Activated T-helper 1 cell treated with anti-CD3 and anti-CD28 coated beads, Interleukin-12 subunit alpha, Interleukin-12 subunit beta, Interleukin-2, Interleukin-4 antibody, amounts not matched to agents 30 ng/mL and 10 ng/mL and 1 ng/mL, durations not matched to agents 14 hours and 24 hours and 36 hours (primary cell): ENCODE measurements at places on chromosomes 2 and 18. TPM values are rescaled to one million over a fixed set of nuclear protein-coding genes. Genes with fewer than 3 reads are reported as not detected.
A peak's percentile ranks its signal among the peaks of the same experiment; 100 is the strongest.

GRCh38 chr18:10133516-10133915, 219.7 kb downstream of the VAPA start:
- no peak overlapping the region for H3K4me3 ChIP-seq
- H3K27me3 ChIP-seq: peaks cover 39% of the 10 kb centered on the region
- no peak overlapping the region for H3K27ac ChIP-seq
- H3K36me3 ChIP-seq: peaks cover 3% of the 10 kb centered on the region

Gene EPHA4
- 0.22 and 0.23 TPM in 2 replicates for total RNA-seq

DNA sequence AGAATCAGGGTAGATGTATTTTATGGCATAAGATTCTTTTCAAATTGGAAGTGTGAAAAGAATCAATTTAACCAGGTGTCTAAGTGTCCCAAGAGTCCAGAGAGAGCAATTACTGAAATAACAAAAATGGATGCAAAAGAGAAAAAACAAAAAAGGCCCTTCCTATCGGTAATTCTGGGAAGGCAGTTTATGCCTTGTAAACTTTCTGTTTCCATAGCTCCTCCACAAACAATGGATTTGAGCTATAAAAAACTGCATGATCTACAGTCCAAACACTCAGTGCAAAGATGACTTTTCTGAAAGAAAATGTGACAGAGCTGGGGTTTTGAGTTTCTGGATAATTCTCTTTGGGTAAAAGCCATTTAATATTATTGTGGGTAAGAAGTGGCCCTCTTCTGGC, 366.1 kb downstream of the EN1 start:
- no peaks in the 10 kb centered on the region for H3K27me3 ChIP-seq
- H3K36me3 ChIP-seq: no peaks in the 10 kb centered on the region
- no peak overlapping the region for H3K4me3 ChIP-seq
- H3K27ac ChIP-seq: no peak overlapping the region
- no peak for DNase-seq

DNA sequence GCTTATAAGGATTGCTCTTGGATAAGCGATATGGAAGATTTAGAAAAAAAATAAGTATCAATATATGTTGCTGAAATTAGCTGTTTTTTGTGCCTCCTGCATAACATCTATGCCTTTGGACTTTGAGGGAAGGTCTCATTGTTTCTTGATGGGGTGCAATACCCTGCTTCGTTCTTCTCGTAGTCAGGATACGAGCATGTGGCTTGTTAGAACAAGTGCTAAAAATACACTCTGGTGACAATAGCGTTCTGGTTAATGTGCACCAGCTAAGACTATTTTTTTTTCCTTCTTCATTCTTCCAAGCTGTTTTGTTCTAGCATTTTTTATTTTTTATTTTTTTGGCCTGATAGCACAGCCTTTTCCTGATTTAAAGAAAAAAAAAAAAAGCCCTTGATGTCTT, 97.5 kb downstream of the ZNF407 start:
- H3K27ac ChIP-seq: no peak overlapping the region
- H3K4me3 ChIP-seq: no peak overlapping the region
- H3K27me3 ChIP-seq: no peaks in the 10 kb centered on the region
- H3K4me1 ChIP-seq: peaks cover 14% of the 10 kb centered on the region

GRCh38 chr2:75098856-75099255, 100.5 kb downstream of the TACR1 start:
- H3K4me1 ChIP-seq: no peaks in the 10 kb centered on the region
- H3K4me3 ChIP-seq: no peak overlapping the region
- H3K36me3 ChIP-seq: no peaks in the 10 kb centered on the region
- peaks cover 9% of the 10 kb centered on the region for H3K27me3 ChIP-seq
- DNase-seq: no peak
- no peak overlapping the region for H3K27ac ChIP-seq

- H3K36me3 ChIP-seq: peaks cover 7% of the 10 kb centered on the region
- H3K4me1 ChIP-seq: no peaks in the 10 kb centered on the region
- no peak overlapping the region for H3K27ac ChIP-seq
- no peak overlapping the region for H3K4me3 ChIP-seq
Measured at GRCh38 chr18:57561728-57562423, 24.6 kb downstream of the FECH start.

DNA sequence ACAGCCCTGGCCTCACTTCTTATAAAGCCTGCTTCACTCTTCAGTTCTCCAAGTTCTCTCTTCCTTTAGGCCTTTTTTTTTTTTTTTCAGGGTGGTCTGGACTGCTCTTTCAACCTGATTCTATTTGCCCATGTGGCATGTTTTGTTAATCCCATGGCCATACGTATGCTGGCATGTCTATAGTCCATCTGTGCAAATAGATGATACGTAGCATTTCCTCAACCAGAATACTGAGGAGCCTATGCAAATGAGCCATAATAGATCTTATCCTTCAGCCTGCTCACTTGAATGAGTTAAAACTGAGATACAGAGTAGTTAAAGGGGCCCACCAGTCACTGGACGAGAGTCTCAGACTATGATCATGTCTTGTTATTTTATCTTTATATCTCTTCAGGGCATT, 265.2 kb upstream of the CXCR4 start:
- peak overlapping the region; percentile 99 for H3K27ac ChIP-seq
- DNase-seq: no peak
- no peaks in the 10 kb centered on the region for H3K27me3 ChIP-seq
- peaks cover 2% of the 10 kb centered on the region for H3K36me3 ChIP-seq

Gene ASB18
- total RNA-seq: not detected in 2 replicates

Gene CHRNG
- total RNA-seq: not detected in 2 replicates

GRCh38 chr2:159439421-159439820, 152.9 kb upstream of the WDSUB1 start:
- no peaks in the 10 kb centered on the region for H3K36me3 ChIP-seq
- H3K27ac ChIP-seq: no peak overlapping the region
- H3K27me3 ChIP-seq: no peaks in the 10 kb centered on the region
- no peak overlapping the region for H3K4me3 ChIP-seq

GRCh38 chr2:225002656-225003045, 39.6 kb downstream of the DOCK10 start:
- no peak for DNase-seq
- peaks cover 88% of the 10 kb centered on the region for H3K4me1 ChIP-seq
- H3K27ac ChIP-seq: peak overlapping the region; percentile 80
- H3K36me3 ChIP-seq: peaks cover 37% of the 10 kb centered on the region
- H3K4me3 ChIP-seq: no peak overlapping the region
- no peaks in the 10 kb centered on the region for H3K27me3 ChIP-seq

DNA sequence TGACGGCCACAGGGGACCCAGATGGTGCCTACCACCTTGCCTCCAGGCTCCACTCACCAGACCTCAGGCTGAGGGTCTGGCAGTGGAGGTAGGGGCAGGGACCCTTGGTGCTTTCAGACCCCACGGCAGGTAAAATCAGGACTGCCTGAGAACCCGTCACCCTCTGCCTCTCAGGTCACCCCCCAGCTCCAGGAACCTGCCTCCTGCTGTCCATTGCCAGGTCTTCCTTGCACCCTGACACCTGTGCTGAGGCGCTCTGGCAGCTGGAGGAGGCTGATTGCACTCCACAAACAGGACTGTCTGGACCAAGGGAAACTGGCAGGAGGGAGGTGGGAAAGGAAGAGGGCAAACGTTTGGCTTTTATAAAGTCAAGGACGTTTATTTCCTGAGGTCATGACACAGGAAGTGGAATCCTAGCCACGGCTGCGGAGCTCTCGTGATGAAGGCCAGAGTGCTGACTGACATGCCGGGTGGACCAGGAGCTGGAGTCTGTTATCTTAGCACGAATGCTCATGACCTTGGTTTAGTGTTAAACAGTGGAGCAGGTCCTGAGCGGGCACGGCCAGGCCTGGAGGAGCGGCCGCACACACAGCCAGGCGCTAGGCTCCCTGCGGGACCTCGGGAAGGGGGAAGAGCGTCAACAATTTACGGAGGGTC, 40.5 kb downstream of the ANO7 start:
- no peak overlapping the region for H3K27ac ChIP-seq
- peaks cover 7% of the 10 kb centered on the region for H3K4me1 ChIP-seq
- no peaks in the 10 kb centered on the region for H3K27me3 ChIP-seq
- H3K36me3 ChIP-seq: peaks cover 39% of the 10 kb centered on the region

GRCh38 chr2:120468136-120468535, 122.2 kb downstream of the INHBB start:
- H3K36me3 ChIP-seq: no peaks in the 10 kb centered on the region
- H3K4me1 ChIP-seq: no peaks in the 10 kb centered on the region
- H3K27ac ChIP-seq: no peak overlapping the region
- no peak for DNase-seq
- H3K27me3 ChIP-seq: peaks cover 2% of the 10 kb centered on the region

Gene METTL4
- total RNA-seq: 15.0 and 26.2 TPM in 2 replicates

Gene SNED1
- 1.6 and 2.5 TPM in 2 replicates for total RNA-seq

DNA sequence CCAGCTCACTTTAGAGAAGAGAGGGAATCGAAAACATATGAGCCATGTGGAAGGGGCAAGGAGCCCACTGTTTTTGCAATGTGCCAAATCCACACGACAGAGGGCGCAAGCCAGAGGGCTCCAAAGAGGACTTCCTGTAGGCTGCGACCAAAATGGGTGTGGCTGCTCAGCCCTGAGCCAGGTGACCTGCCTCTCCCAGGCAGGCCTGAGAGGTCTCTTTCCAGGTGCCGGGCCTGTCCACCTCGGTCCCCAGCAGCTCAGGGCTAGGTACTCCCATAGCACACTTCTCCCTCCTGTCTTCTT, 153.8 kb downstream of the TTC32 start:
- H3K4me3 ChIP-seq: no peak overlapping the region
- H3K27me3 ChIP-seq: no peaks in the 10 kb centered on the region
- no peak overlapping the region for H3K27ac ChIP-seq

GRCh38 chr2:60351802-60352201, 201.7 kb downstream of the BCL11A start:
- no peaks in the 10 kb centered on the region for H3K36me3 ChIP-seq
- peaks cover 5% of the 10 kb centered on the region for H3K27me3 ChIP-seq
- no peak overlapping the region for H3K27ac ChIP-seq
- H3K4me3 ChIP-seq: no peak overlapping the region

DNA sequence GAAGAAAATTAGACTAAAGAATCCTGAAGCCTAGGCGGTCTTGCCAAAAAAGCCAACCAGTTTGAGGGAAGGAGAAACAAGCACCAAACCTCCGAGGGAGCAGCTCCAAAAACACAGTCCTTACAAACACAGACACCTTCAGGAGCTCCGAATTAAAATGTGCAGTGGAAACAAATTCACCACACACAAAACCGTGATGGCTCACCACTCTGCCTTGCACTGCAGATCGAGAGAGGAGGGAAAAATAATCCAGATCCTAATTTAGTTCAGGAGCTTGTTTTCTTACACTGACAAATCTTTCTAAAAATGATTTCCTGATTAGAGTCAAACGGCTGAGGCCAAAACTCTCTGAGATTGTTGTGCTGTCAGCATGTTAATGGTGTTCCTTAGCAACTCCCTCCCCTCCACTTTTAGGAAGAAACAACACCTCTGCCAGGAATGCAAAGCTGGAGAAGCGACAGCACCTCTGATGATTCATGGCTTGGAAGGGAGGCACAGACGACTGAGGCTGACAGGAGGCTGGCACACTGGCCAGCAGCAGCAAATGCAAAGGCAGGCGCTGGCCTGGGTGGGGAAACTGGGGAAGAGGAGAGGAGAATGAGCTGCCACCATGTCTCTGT, 249.4 kb upstream of the KLHL29 start:
- H3K27ac ChIP-seq: no peak overlapping the region
- H3K27me3 ChIP-seq: peaks cover 2% of the 10 kb centered on the region
- DNase-seq: no peak
- no peaks in the 10 kb centered on the region for H3K36me3 ChIP-seq

DNA sequence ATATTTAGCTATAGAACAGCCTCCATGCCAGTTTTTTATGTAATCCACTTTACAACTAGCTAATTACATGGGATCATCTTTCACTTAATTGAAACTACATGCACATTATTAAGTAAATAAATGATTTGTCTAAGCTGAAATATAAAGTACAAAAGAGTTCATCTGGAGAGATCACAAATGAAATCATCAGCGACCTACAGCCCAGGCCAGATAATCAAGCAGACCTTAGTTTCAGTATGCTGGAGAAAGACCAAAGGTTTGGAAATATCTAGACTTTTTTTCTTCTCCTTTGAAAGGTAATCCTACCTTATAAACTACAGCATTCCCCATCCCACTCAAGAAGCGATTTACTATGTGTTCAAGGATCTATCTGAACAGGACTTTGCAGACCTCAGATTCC, 26.5 kb downstream of the FIGN start:
- no peak overlapping the region for H3K4me3 ChIP-seq
- no peak overlapping the region for H3K27ac ChIP-seq
- no peaks in the 10 kb centered on the region for H3K27me3 ChIP-seq
- no peaks in the 10 kb centered on the region for H3K36me3 ChIP-seq

GRCh38 chr2:118981632-118982031, 39.6 kb downstream of the MARCO start:
- no peaks in the 10 kb centered on the region for H3K36me3 ChIP-seq
- H3K27ac ChIP-seq: no peak overlapping the region
- no peaks in the 10 kb centered on the region for H3K4me1 ChIP-seq
- no peak for DNase-seq

GRCh38 chr2:36173760-36174404, 181.7 kb upstream of the CRIM1 start:
- H3K27me3 ChIP-seq: peaks cover 13% of the 10 kb centered on the region
- no peak overlapping the region for H3K27ac ChIP-seq
- DNase-seq: no peak
- H3K4me3 ChIP-seq: no peak overlapping the region
- no peaks in the 10 kb centered on the region for H3K4me1 ChIP-seq

Gene PARD3B
- total RNA-seq: 0.10 and 0.26 TPM in 2 replicates

DNA sequence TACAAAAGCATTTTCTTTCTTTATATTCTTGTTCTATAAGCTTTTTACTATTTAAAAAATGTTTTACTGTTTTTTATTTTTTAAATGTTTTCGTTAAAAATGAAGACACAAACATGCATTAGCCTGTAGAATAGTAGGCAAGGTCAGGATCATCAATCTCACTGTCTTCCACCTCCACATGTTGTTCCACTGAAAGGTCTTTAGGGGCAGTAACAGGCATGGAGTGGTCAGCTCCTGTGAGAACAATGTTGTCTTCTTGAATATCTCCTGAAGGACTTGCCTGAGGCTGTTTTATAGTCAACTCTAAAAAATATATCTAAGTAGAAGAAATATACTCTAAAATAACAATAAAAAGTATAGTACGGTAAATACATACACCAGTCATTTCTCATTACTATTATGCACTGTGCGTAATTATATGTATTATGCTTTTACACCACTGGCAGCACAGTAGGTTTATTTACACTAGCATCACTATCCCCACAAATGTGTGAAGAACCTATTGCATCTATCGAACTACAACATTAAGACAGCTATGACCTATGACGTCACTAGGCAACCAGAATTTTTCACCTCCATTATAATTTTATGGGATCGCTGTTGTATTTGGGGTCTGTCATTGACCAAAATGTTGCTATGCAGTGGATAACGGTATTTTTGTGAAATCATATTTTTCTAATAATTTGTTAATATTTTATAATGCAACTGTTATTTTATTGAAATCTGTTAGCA, 764.3 kb downstream of the METTL4 start:
- H3K27me3 ChIP-seq: peaks cover 3% of the 10 kb centered on the region
- H3K36me3 ChIP-seq: no peaks in the 10 kb centered on the region
- H3K27ac ChIP-seq: no peak overlapping the region
- H3K4me1 ChIP-seq: no peaks in the 10 kb centered on the region
- DNase-seq: no peak

GRCh38 chr18:57748770-57749603, 54.1 kb downstream of the ATP8B1 start:
- peaks cover 8% of the 10 kb centered on the region for H3K4me1 ChIP-seq
- DNase-seq: no peak
- H3K27me3 ChIP-seq: no peaks in the 10 kb centered on the region
- H3K27ac ChIP-seq: no peak overlapping the region
